ENCODE measurements at places on chromosomes 5 and 9.

DNA sequence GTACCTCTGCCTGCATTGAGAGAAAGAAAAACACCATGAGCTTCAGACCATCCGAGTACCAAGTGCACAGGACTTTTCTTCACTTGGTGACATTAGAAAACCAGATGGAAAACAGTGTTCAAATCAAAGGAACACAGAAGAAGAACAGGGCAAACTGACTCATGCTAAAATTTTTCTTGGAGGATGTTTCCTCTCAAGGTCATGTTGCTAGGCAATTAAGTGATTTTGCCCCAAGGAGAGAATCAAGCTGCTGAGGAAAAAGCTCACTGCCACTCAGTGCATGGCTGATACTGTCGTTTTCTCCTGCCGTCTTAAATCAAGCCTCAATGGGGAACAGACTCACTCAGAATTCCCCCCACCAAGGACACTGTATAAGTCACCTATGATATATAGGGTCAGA is 57.9 kb upstream of the SIMC1 start:
- no peak for DNase-seq

DNA sequence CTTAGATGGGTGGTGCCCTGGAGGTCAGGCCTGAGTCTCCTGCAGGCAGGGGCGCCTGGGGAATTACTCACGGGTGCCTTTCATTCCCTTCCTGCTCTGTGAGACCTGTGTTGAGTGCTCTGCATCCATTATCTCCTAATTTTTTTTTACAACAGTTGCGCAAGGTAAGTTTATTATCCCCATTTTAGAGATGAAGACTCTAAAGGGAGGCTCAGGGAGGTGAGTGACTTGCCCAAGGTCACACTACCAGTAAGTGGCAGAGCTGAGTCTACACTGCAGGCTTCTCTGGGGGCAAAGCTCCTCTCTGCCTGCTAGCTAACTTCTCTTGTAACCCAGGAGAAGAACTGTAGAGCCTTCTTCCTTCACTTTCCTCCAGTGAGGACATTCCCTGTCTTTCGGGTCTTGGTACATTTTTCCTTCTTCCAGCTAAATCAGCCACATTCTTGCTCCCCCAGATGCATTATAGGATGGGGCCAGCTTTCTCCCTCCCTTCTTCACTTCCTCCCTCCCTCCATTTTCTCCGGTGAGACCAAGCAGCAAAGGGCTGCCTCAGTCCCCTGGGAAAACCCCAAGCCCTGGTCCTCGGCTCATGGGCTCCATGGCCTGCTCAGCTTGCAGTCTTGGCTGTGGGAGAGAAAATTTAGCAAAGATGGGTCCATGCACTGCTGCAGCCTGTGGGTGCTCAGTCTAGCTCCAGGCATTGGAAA is 1.8 kb downstream of the PRR7 start:
- no peak for DNase-seq

- DNase-seq: no peak
These were observed 72.0 kb downstream of the SEMA4D start for GRCh38 chr9:89425921-89426383.

GRCh38 chr5:39420482-39421145 is 4.2 kb downstream of the DAB2 start:
- DNase-seq: no peak
